ENCODE measurements at places on chromosomes 3 and 15.

DNA sequence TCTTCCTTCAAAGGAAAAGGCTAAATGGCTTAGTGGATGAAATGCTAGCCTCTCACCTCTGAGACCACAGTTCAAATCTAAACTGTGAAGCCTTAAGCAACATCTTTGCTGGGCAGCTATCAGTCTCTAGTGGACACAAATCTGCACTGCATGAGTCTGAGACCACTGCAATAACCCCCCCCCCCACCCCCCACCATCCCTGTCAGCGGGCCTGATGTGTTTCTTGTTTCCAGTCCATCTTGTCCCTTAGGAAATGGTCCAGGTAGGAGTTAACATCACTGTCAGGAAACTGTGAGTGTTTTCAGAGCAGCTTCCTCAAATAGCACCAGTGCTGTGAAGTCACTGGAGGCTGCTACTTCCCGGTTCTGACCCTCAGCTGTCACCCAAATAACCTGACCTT lies 140.6 kb upstream of the TMCO5A start:
- DNase-seq = no peak

GRCh38 chr3:33868309-33868708 lies 69.9 kb downstream of the PDCD6IP start:
- no peak for DNase-seq

DNA sequence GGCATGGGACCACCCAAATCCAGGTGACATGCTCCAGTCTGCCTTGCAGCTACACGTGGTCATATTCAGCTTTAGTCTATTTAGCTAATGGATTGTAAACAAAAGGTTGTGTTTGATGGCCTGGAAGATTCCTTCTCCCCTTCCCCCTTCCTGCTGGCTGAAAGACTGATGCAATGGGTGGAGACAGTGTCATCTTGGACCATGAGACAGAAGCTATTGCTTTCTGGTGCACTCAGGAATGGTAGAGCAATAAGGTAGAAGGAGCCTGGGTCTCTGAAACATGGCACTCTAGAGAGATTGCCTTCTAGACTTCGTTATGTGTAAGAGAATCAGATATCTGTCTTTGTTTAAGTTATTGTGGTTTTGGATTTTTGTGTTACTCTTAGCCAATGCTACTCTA lies 25.7 kb upstream of the PTX3 start:
- no peak for DNase-seq

- no peak for DNase-seq
These were observed 39.4 kb upstream of the CCR2 start for GRCh38 chr3:46314517-46314916.

DNA sequence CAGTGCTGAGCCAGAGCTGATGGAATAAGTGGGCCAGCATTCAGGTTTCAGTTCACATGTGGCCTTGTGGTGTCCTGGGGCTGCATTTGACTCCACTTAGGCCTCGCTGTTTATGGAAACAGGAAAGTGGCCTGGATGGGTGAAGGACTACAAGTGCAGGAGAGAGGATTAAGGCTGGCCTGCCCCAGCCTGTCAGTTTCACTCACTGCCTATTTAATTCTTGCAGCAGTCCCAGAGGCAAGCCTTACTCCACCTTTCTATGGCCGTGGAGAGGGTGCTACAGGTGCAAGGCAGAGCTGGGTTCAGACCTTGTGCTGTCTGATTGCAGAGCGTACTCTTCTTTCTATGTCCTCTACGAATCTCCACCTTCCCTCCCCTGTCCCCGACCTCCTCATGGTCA lies 37.7 kb downstream of the ABHD17C start:
- DNase-seq = no peak

GRCh38 chr3:131326307-131326706 lies 55.3 kb upstream of the NUDT16 start:
- no peak for DNase-seq

- DNase-seq = no peak
These were observed 44.6 kb upstream of the PGPEP1L start for GRCh38 chr15:99052205-99052604.

DNA sequence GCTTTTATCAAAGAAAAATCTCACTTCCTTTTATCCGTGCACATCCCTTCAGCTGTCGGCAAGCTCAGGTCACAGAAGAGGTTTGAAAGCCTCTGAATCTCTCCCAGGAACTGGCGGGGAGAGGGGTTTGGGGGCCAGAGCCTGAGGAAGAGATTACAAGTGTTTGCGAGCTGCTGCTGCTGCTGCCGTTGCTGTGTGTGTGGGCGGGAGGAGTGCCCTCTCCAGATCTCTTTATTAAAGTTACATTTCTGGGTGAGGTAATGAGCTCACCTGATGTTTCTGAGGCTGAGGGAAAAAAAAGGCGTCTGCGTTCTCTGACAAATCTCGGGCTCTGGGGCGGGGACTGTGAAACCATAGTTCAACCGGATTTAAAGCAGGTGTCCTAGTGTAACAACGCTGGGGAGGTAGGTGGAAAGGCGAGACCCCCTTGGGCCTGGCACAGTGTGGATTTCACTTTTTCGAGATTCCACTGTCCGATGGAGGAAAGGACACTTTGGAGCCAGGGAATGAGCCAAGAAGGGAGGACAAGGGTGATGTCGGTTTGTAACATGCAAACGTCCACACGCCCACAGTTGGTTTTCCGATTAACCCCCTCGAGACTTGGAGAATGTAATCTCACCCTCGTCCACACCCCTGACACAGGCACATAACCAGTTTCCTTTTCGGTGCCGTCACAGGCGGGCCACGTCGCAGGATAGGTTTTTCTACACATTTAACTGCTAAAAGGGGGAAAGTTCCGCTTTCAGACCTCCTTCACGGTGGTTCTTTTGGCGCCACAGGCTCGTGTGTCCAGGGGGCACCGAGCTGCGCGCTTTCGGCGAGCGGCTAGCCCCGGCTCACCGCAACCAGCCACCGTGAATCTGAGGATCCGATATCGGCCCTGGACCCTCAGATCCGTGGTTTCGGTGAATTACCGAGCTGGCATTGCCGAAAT lies 2.1 kb downstream of the ALCAM start:
- DNase-seq = peak; percentile 76

DNA sequence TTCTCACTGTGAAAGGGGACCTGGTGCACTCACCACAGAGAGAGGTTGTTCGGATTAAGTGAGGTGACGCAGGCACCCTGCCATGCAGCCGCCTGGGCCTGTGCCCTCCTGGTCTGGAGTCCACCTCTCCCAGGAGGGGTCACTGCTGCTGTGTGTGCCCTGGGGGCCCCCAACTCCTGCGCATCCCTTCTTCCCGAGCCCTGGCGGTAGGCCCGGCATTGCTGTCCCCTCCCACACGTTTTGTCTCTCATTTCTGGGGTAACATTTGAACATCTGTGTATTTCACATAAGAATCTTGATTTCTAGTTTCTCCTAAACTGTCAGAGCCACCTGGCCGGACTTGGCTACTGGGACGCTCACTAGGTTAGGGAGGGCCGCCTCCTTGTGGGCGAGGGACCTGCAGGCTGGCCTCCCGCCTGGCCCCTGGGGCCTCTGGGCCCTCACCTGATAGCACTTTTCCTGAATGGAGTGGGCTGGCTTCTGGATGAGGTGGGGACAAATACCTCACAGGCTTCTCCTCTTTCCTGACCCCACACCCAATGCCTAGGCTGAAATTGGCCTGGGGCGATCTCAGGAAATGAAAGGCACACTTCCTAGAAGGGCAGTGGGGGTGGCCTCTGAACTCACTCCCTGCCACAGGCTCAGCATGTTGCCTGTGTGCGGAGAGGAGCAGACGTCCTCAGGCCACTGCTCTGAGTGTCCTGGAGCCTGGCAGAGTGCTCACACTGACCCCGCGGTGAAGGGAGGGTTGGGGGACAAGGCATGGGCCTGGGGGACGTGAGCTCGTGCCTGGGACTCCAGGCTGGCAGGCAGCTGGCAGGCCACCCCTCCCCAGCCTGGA lies 104.2 kb upstream of the PRR23E start:
- no peak for DNase-seq

GRCh38 chr3:99674086-99674789 lies 35.8 kb downstream of the COL8A1 start:
- no peak for DNase-seq

DNA sequence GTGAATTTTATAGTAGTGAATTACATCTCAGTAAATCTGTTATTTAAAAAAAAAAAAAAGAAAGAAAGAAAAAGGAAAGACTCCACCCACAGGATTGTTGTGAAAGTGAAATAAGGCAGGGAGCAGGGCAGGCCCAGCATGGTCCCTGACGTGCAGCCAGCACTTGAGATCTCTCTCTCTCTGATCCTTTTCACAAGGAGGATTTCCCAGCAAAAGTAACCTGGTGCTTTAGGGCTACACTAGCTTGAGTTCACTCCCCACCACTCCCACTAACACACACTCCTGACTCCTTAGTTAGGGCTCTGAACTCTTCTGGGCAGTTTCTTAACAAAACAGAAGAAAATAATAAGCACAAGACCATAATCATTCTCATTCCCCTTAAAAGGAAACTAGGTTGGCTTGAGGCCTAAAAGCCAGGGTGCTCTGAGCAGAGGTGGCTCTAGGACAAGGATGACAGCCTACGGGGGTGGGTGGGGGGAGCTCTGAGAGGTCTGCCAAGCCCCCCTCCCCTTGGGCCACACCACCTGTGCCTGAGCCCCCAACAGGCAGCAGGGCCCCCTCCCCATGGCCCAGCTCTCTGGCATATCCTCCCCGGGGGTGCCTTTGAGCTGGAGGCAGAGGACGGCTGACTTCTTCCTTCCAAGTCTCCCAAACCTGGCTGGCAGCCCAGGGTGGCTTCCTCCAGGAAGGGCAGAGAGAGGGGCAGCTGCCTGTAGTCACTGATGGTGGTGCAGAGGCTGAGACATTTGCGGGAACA lies 856 bp downstream of the TMEM40 start:
- DNase-seq = no peak

- DNase-seq = no peak
These were observed 27.2 kb downstream of the VGLL4 start for GRCh38 chr3:11616551-11616950.

- DNase-seq = no peak
These were observed 453.8 kb upstream of the KCNMB2 start for GRCh38 chr3:178082326-178082906.

GRCh38 chr3:118137778-118138177 lies 896.9 kb downstream of the IGSF11 start:
- no peak for DNase-seq

DNA sequence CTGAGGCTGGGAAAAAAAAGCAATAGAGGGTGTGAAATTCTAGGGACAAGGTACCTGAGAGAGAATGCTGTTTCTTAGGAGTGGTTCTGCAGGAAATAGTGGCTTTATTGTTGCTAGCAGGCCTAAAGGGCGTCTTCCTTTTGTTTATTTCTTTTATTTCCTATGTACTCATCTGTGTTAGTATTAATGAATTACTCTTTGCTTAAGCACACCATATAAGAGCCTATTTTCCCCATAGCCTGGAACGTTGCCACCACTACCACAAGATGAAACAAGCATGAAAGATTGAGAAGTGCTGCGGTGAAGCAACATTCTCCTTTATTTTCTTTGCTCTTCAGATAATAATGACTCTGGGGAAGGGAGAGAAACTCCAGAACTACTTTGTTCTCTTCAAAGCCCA lies 21.3 kb upstream of the GOLIM4 start:
- no peak for DNase-seq

DNA sequence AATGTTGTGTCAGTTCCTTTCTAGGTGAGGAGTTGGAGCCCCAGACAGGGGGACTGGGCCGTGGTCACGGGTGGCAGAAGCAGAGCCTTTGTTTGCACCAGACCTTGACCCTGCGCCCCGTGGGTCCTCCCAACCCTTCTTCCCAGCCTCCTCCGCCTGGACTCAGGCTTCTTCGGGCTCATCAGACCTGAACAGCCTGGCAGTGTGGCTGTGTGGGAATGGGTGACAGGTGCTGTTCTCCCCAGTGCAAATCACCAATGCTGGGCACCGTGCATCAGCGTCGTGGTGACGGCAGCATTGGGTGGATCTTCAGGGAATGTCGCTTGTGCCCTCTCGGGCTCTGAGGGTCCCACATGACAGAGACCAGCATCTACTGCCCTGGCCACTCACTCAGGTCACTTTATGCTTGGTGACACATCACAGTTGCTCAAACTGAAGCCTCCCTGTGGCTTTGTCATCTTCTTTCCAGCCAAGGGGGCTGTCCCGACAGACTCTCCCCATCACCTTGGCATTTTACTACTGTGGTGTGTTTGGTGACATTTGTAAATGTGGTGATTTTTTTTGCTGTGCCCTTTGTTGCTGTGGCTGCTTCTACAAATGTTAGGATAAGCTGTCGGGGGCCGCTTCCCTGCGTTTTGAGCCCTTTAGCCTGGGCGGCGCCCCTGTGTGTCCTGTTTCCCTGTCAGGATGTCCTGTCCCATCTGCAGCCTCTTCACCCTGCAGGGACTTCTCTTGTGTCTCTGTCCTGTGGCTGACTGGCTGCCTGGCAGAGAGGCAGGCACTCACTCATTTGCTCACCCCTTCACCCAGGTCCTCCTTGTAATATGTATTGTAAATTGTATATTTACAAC lies 14.5 kb downstream of the APBA2 start:
- DNase-seq = no peak

DNA sequence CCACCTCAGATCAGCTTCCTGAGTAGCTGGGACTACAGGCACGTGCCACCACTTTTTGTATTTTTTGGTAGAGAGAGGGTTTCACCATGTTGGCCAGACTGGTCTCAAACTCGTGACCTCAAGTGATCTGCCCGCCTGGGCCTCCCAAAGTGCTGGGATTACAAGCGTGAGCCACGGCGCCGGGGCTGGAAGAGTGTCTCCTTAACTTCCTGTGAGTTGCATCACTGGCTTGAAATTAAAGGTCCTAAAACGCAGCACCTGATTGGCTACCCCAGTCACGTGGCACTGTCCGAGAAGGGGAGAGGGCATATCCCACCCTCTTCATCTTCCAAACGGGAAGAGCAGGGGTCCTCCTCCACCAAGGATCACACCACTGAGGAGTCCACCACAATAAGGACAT lies 5.5 kb upstream of the FAM174B start:
- DNase-seq = no peak

GRCh38 chr3:185942907-185943759 lies 5.3 kb upstream of the TRA2B start:
- DNase-seq = peak; percentile 66

GRCh38 chr15:58398643-58399042 lies 33.1 kb upstream of the LIPC start:
- no peak for DNase-seq

DNA sequence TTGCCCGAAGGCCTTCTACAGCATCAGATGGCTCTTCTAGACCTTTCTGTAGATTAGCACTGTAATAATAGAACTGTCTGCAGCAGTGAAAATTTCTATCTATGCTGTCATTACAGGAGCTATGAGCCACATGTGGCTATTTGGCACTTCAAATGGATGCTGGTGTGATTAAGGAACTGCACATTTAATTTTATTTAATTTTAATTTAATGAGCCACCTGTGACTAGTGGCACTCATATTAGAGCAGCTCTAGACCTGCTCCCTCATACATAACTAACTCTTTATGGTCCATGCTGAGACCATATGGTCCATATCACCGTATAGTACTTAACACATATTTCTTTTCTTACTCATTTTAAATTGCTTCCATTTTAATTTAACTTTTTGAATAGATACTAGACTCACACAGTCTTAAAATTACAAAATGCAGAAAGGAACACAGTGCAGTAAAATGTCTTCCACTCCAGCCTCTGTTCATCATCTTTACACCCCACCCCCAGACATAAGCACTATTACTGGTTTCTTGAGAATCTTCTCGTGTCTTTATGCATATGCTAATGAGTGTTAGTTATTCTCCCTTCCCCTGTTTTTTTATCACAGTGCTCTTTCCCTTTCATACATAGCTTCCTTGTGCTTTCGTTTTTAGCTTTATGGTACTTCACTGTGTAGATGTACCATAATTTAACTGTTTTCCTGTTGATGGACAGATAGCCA lies 9.6 kb downstream of the LSM3 start:
- no peak for DNase-seq

- DNase-seq = no peak
These were observed 65.8 kb downstream of the IQSEC1 start for GRCh38 chr3:13007251-13007941.
